Right lung (tissue), 10 donors: ENCODE measurements at places on chromosomes 2 and 18. TPM values are rescaled to one million over a fixed set of nuclear protein-coding genes. Genes with fewer than 3 reads are reported as not detected.

DNA sequence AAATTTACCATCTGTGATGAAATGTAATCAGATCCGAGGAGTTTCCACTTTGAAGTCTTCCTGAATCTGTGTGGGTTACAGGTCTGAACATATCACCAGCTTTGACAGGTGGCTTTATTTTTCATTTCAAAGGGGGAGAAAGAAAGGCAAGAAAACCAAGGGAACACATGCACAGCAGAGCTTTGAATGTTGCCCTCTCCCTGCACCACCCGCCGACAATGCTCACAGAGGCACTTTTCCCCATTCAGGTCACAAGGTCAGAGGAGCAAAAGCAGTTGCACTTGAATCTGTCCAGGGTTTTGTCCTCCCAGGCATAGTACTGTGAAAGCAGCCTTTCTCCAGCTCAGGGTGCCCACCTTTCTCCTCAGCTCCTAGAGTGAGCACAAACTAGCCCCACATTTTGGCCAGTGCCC lies 130.2 kb downstream of the OSR1 start:
- no peak for DNase-seq

The CMPK2 gene
- 4.0 TPM for polyA plus RNA-seq

GRCh38 chr2:234970099-234970440 lies 18.3 kb downstream of the SH3BP4 start:
- DNase-seq = no peak

GRCh38 chr2:98828793-98829371 lies 98.0 kb upstream of the MGAT4A start:
- DNase-seq = no peak

DNA sequence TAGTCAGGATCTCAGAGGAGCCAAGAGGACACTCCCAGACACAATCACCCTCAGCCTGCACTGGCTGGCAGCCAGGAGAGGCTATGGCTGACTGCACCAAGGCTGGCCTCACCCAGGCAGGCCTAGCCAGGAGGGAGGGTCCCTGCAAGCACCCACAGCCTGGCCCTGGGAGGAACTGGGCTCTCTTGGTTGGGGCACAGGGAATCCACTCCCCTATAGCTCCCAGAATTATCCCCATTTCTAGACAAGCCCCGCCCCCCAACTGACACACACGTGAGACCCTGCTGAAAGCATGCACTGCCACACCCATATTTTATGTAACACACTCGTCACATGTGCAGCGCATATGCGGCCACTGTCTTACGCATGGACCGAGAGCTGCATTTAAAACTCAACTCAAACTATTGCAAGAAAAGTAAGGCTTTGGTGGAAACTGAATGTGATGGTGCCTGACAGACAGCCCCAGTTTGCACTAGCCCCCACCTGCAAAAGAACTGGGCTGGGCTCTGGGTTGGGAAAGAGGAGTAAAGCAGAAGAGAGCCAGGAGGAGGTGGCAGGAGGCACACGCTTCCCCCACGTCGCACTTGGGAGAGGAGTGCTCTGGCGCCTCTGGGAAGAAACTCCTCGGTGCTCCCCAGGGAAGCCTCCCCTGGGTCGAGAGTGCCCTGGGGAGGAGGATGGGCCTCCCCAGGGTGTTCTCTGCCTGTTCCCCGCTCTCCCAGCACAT lies 28.9 kb upstream of the ARHGEF4 start:
- no peak for DNase-seq

The RAB10 gene
- polyA plus RNA-seq = 88.4 TPM

DNA sequence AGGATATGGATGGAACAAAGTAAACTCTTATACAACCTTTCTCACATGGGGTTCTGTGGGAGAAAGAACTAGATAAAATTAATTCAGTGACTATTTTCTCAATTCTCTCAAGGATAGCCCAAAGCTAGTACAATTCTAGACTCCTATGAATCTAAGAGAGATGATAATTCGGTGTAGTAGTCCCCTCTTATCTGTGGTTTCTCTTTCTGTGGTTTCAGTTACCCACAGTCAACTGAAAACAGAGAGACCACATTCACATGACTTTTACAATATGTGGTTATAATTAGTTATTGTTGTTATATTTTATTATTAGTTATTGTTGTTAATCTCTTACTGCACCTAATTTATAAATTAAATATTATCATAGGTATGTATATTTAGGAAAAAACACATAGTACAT lies 53.5 kb upstream of the C2orf15 start:
- DNase-seq = no peak

- DNase-seq = no peak
Observed at GRCh38 chr18:2312440-2312839, 258.9 kb downstream of the METTL4 start.

The GALR1 gene
- polyA plus RNA-seq = 0.06 TPM
